WERI-Rb-1 (cell line): ENCODE measurements at places on chromosomes 12 and 14.

GRCh38 chr12:123723765-123724164 lies 11.6 kb downstream of the ATP6V0A2 start:
- no peak for DNase-seq

DNA sequence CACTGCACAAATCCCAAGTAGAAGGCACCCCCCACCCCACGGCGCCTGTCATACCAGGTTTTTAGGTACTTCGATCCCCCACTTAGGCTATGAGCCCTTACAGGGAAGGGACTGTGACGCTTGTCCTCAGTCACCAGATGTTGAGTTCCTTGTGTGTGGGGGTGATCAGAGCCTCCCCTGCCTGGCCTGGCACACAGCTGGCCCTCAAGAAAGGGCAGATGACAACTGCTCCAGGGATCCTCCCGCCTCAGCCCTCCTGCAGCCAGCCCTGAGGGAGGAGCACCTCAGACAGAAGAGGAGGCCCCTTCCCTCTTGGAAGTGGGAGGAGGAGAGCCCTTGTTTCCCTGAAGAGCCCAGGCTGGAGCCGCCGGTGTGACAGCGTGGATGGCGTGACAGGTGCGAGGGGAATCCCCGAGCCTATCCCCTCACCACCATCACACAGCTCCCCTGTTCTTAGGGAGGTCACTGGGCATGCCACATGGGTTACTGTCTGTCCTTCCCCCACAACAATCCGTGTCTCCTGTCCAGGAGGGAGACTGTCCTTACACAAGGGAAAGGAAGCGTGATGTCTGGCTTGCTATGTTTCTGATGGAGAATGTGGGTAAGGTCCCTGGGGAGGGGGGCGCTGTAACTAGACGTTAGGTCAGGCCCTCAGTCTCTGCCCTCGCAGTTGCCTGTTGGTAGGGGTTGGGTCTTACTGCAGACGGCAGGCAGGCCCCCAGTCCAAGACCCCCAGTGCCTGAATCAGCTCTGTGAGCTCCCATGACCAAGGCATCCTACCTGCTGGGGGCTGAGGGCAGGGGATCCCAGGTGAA lies 31.4 kb downstream of the P2RX4 start:
- DNase-seq = no peak

GRCh38 chr12:65615118-65615517 lies 209.2 kb upstream of the HMGA2 start:
- no peak for DNase-seq

DNA sequence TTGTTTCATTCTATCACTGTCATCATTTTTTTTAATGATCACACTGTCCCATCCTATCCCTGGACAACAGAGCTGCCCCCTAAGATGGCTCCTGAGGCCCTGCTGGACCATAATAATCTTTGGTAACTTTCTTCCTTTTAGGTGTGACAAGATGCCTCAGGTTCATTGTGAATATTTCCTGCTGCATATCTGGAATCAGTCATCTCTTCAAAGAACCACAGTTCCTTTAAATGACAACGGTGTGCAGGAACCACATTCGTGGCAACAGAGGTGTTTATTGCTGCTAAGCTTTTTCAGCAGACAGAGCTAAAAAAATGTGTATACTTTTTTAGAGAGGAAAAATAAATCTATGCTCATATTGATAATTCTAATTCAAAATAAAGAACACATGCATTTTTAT lies 312.9 kb downstream of the MED13L start:
- DNase-seq = no peak

DNA sequence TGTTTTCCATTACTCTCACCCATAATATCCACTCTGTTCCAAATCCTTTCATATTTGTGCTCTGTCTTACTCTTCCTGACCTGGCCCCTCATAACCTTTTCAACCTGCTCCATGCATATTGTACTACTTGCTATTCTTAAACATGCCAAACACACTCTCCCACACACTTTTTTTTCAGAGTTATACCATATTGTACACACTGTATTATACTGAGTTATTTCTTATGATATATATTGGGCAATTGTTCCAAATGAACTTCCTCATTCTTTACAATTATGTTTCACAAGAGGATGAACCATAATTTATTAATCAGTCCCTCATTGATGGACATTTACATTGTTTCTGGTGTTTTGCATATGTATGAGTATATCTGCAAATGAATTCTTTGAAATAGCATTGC lies 18.5 kb downstream of the ATL1 start:
- DNase-seq = no peak

- no peak for DNase-seq
Measured at GRCh38 chr14:99586761-99587459, 17.1 kb downstream of the CCDC85C start.

GRCh38 chr14:24081739-24082211 lies 10.4 kb downstream of the CPNE6 start:
- peak; percentile 89 for DNase-seq

DNA sequence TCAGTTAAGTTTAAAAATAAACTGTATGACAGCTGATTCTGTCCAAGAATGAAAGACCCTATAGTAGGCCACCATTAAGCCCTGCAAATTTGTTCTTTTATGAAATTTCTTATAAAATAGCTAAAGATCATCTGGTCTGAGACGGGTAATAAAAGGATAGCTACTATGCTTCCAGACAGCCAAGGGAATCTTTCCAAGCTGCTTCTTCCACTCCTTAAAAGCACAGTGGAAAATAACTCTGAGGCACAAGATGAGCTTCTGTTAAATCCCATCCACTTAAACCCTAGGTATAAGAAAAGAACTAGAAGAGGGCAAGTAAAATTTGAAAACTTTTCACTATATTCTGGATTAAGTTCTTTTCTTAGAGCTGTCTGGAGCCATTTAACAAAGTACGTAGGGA lies 194.3 kb downstream of the CAPZA3 start:
- no peak for DNase-seq
